ENCODE measurements at places on chromosomes 2 and 18.

- DNase-seq, result no peak
Measured at GRCh38 chr2:230941202-230942180, 16.4 kb upstream of the GPR55 start.

GRCh38 chr2:212897296-212897695, 254.1 kb downstream of the IKZF2 start:
- no peak for DNase-seq

- DNase-seq, result no peak
Measured at GRCh38 chr2:6863792-6864191, 1.9 kb downstream of the CMPK2 start.

DNA sequence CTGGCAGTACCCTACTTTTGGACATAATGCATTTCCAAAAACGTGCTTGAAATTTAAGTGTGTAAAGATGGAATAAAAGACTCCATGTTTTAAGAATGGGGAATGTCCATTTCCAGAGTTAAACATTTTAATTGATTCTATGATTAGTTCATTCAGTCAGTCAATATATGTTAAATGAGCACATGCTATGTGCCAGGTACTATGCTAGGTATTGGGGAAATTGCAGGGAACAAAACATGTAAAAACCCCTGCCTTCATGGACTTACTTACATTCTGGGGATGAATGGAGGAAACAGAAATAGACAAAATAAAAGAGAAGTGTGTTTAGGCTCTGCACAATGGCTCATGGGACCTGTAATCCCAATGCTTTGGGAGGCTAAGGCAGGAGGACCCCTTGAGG, 288.6 kb downstream of the MTX2 start:
- no peak for DNase-seq

- DNase-seq, result no peak
Measured at GRCh38 chr2:180456801-180457200, 449.7 kb upstream of the CWC22 start.

DNA sequence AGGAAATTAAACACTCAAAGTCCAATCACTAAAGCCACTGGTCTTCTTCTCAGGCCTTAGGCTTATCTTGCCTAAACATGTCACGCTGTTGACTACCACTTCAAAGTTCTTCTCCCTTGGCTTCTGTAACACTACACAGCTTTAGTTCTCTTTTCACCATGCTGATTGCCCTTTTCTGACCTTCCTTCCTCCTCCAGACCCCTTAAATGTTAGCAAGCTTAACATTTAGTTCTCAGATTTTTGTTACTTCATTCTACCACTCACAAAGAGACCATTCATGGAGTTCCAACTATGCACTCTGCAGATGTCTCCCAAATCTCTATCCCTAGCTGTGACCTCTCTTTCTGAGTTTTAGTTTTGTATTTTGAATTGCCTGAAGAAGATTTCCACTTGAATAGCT, 64.4 kb downstream of the TTC21B start:
- DNase-seq, result no peak

DNA sequence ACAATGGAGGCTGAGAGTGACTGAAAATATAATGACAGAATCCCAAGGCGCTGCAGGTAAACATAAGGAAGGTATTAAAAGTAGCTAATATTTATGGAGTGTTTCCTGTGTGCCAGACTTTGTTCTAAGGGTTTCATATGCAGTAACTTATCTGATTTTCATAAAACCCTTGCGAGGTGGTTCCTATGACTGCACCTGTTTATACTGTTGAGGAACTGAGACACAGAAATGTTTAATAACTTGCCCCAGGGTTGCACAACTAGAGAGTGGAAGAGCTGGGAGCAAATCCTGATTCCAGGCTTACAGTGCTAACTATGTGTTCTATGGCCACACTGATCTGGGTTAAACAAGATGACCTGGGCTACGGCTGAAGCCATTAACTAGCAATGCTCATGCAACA, 2.4 kb downstream of the SP110 start:
- no peak for DNase-seq

DNA sequence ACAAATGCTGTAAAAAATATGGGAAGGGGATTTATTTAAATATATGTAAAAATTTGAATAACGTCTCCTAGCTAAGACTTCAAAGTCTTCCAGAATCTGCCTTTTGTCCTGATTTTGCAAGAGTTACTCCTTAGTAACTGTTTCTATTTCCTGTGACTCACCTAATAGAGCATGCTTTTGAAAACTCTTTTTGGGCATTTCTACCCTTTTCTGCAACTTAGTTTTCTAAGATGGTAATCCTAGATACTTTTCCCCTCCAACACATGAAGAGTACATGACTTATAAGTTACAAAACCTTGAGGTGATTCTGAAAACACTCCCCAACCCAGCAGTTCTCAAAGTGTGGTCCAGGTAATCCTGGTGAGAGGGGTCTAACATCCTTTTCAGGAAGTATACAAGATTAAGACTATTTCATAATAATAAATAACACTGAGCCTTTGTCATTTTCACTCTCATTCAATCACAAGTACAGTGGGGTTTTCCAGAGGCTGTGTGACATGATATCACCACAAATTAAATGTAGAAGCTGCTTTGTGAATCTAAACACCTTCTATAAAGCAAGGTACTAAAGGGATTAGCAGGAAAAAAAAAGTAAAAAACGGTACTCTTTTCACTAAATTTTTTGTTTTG, 31.9 kb downstream of the PPP4R3B start:
- DNase-seq, result no peak

- no peak for DNase-seq
Measured at GRCh38 chr2:50749216-50749615, 282.7 kb downstream of the NRXN1 start.

DNA sequence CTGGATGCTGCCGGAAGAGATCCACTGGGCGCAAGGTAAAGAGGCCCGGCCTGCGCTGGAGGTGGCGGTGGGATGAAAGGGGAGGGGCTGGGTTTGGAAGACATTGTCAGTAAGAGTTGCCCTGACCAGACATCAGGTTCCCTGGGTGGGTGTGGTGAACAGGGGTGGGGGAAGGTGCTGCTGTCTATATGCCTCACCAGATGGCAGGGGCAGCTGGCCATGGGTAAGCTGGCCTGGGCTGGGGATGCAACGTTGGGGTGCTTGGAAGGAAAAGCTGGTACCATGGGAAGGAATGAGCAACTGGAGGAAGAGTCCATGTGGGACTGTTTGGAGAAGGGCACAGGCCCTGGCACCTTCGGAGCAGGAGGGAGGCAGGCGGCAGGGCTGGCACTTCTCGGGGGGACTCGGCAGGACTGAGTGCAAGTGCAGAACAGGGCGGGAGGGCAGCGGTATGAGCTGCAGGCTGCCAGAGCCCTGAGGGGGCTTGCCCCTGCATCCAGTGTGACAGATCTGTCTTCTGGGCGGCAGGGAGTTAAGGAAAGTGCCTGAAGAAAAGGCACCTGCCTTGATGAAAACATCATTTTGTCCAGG, 146.4 kb downstream of the DYSF start:
- DNase-seq, result no peak

- DNase-seq, result no peak
Measured at GRCh38 chr2:68086166-68086565, 23.4 kb upstream of the C1D start.

- DNase-seq, result no peak
Measured at GRCh38 chr18:43914018-43914417, 636.7 kb upstream of the SYT4 start.
